OCI-LY7 (cell line): ENCODE measurements at places on chromosomes 1 and 21.

GRCh38 chr1:234858722-234859121, 248.7 kb upstream of the IRF2BP2 start:
- no peak for DNase-seq

GRCh38 chr1:182059936-182060335, 1.6 kb downstream of the ZNF648 start:
- DNase-seq, result no peak

GRCh38 chr1:170410401-170411166, 121.4 kb upstream of the GORAB start:
- DNase-seq, result no peak

GRCh38 chr1:101130673-101131072, 105.1 kb upstream of the DPH5 start:
- no peak for DNase-seq

GRCh38 chr1:183198463-183198862, 12.4 kb downstream of the LAMC2 start:
- DNase-seq, result no peak
